ENCODE measurements at places on chromosomes 3 and 15.

DNA sequence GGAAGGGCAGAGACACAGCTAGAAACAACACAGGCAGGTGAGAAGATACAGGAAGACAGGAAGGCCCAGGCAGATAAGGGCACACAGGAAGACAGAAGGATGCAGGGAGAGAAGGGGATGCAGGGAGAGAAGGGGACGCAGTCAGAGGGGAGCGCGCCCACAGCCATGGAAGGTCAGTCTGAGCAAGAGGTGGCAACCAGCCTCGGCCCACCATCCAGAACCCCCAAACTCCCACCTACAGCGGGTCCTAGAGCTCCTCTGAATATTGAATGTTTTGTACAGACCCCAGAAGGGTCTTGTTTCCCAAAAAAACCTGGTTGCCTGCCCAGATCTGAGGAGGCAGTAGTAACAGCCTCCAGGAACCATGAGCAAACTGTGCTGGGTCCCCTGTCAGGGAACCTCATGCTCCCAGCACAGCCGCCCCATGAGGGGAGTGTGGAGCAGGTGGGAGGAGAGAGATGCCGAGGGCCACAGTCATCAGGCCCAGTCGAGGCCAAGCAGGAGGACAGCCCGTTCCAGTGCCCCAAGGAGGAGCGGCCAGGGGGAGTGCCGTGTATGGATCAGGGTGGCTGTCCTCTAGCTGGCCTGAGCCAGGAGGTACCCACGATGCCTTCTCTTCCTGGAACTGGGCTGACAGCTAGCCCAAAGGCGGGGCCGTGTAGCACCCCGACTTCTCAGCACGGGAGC, 27.6 kb upstream of the SLC28A1 start:
- no peak for DNase-seq

GRCh38 chr3:41652931-41653330, 309.0 kb downstream of the ULK4 start:
- DNase-seq, result no peak

GRCh38 chr15:65342493-65342892, 35.3 kb downstream of the IGDCC3 start:
- no peak for DNase-seq

DNA sequence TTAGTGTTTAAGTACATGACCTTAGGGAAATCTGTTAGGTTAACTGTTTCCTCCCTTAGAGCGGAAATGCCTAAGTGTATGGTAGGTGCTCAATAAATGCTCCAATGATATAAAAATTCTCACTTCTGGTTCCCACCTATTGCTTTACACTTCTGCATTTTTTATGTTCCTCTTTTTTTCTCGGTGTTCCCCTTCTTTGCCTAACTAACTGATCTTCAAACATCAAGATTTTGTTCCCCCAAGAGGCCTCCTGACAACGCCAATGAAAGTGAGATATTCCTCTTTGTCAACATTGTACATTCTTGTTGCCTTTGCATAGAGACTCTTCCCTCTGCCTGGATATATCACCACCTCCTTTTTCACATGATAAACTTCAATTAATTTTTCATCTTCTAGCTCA, 17.4 kb downstream of the SLC35A5 start:
- DNase-seq, result no peak

Data from AG10803 (cell line).